ENCODE measurements at places on chromosomes 5 and 9.

- DNase-seq = no peak
Observed at GRCh38 chr9:121662359-121662758, 10.9 kb downstream of the DAB2IP start.

DNA sequence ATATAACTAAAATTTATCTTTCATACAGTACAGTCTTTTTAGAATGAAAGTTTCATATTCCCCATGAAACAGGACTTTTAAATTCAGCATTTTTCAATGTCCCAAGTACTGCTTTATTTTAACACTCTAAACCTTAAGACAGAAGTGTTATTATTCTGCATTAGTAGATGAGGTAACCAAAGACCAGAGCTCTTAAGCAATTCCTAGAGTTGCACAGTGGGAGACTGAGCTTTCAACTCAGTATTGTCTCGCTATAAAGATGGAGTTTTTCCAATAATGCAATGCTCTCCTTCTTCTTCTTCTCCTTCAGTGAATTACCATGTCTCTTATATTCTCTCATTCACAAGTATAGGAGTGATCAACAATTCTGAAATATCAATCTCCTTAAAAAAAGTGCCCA, 479.7 kb downstream of the CETN3 start:
- no peak for DNase-seq

DNA sequence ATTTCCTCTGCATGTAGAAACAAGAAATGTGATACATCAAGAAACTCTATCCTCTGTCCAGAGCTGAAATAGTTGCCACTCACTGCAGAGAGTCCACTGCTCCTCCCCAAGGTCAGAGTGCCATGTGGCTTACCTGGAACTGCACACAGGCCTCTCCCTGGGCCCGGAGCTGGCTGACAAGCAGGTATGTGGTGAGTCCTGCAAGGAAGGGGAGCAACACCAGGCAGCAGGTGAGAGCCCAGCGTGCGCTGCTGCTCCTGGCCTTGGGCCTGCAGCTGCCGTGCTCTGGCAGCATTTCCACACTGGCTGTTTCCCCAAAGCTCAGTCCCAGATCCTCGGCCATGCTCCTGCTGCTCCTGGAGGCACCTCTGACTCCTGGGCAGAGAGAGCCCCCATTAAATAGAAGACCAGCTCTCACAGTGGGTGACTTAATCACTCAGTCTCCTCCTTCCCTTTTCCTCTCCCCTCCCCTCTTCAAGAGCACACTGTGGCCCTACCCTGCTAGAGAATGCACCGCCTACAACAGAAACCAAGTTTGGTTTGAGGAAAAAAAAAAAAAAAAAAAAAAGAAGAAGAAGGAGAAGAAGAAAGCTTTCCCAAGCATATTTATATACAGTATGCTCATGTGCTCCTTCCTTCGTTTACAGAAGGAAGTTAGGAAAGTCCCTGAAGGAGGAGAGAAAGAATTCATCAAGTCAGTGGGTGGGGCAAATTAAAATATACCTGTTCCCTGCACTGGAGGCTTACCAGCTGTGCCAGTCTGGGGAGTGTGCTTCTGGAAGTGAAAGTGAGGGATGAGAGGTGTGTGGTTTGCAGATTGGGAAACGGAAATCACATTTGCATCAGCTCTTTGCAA, at the start of gene TNFSF15:
TSS of gene TNFSF15 (minus strand) at position 370 of the 856 bp plus-strand sequence. CDS start at position 343, 27 bp downstream.
- peak; percentile 17 for DNase-seq

DNA sequence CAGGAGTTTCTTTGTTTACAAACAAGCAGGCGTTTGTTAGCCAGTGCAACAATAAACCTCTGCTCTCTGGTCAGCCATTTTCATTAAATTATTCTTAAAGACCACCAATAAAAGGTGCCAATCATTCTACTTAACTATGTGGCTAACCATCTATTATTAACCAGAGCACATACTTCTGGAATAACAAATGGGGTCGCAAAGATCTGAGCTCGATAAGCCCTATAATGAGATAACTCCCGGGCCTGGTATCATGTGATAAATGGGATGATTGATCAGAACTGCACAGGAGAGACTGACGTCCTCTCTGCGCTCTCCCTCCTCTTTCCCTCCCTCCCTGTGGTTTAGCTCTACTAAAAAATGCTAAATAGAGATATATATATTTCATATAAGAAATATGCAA, 488.2 kb downstream of the NTRK2 start:
- no peak for DNase-seq

- DNase-seq = no peak
Observed at GRCh38 chr9:95653246-95653645, 136.5 kb upstream of the PTCH1 start.

- no peak for DNase-seq
Observed at GRCh38 chr5:43619380-43619779, 16.4 kb downstream of the NNT start.

GRCh38 chr5:137791387-137791786, 37.2 kb upstream of the HNRNPA0 start:
- DNase-seq = no peak

GRCh38 chr5:122836947-122837346, 8.5 kb upstream of the SNX24 start:
- no peak for DNase-seq

DNA sequence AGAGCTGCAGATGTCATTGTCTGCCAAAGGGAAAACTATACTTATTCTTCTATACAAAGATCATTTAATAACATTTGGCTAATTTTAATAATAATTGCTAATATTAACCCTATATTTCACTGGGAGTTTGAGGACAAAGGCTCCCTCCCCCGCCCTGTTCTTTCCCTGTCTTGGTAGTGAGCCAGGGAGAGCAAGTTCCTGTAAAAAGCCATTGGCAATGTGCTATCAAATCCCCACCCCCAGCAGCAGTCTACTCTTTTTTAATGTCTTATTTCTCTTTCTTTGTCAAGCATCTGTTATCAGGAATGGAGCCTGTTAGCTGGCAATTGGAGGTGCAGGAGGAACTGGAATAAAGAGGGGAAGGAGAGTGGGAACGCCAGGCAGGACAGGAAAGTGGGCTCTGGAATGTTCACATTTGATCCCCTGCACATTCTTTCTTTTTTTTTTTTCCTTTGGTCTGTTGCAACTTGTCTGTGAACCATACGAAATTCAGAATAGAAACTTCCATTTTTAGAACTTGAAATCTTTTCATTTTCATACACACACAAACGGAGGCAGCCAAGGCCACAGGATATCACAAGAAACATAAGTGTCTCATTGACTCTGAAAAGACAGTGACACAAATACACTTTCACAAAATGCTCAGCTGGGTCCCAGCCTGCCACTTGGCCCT, 664.8 kb upstream of the ZNF608 start:
- DNase-seq = peak; percentile 35

DNA sequence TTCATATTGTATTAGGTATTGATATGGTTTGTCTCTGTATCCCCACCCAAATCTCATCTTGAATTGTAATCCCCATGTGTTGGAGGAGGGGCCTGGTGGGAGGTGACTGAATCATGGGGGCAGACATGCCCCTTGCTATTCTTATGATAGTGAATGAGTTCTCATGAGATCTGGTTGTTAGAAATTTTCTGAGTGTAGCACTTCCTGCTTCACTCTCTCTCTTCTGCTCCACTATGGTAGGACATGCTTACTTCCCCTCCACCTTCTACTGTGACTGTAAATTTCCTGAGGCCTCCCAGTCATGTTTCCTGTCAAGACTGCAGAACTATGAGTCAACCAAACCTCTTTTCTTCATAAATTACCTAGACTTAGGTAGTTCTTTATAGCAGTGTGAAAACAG, 187.4 kb upstream of the SLC24A2 start:
- DNase-seq = no peak

Measured in GM13977 (cell line).